ENCODE measurements at places on chromosomes 11 and 22.
A peak's percentile ranks its signal among the peaks of the same experiment; 100 is the strongest.

- no peak for DNase-seq
Measured at GRCh38 chr11:46895821-46896220, 22.5 kb downstream of the LRP4 start.

- no peak for DNase-seq
Measured at GRCh38 chr11:63931045-63931444, 7.8 kb upstream of the NAA40 start.

DNA sequence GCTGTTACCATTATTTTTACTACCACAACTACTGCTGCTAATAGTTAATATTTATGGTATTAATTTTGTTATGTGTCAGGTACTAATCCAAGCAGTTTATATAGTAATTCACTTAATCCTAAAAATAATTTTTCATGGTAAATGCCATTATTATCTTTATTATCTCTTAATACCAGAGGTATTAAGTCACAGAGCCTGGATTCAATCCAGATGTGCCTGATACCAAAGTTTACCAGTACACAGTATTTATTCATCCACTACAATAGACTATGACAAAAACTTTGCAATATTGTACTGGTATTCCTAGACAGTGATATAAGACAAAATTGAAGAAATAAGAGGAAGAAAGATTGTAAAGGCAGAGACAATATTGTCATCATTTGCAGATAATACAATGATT lies 24.5 kb downstream of the MAP6 start:
- no peak for DNase-seq

GRCh38 chr22:31501738-31502137 lies 5.4 kb downstream of the SFI1 start:
- DNase-seq, result no peak

GRCh38 chr22:32545801-32546200 lies 71.2 kb downstream of the FBXO7 start:
- DNase-seq, result no peak

- no peak for DNase-seq
Measured at GRCh38 chr11:8487261-8487660, 106.8 kb downstream of the STK33 start.

DNA sequence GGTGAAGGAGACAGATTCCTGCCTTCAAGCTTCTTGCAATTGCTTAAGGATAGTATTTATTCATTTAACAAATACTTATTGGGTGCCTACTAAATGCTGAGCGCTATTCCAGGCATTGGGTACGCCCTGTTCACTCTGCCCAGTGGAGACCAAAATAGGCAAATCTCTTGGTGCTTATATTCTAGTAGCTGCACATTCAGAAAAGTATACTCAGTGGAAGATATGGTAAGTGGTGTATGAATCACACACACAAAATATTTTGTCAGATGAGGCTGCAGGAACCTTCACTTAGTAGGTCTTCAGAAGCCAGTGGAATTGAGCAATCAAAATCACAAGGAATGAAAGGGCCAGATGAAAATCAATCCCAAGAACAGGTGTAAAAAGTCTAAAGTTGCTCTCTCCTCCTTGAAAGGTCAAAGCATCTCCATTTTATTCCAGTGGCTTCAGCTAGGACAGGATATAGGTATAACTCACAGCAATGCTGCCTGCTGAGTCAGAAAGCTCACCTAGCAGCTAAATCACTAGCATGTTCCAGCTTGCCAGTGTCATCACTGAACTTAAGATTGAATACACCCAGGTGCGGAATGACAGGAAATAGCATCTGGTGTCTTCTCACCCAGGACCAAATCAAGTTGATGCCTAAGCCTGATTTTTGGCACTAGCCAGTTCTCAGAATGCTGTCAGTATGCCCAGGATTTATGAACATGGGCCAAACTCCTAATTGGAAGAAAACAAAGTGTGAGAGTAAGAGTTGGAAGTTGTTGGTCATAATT lies 83.9 kb downstream of the AMOTL1 start:
- no peak for DNase-seq

DNA sequence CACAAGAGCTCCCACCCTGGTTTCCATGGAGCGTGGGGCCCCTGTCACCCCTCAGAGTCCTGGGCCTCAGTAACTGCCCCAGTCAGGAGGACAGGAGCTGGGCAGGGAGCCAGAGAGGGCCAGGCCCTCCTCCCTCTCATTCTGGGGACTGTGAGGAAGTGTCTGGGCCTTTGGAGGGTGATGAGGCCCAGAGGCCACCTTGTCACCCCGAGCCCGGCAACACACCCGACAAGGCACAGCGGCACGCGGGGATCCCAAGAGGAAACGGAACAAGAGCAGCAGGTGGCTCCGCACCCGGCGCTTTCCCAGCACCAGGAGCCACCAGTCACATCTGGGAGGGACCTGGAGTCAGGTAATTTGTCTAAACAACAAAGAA lies 72.1 kb downstream of the CELSR1 start:
- no peak for DNase-seq

- DNase-seq, result no peak
Measured at GRCh38 chr22:30459181-30460052, 12.4 kb downstream of the SEC14L3 start.

- DNase-seq, result no peak
Measured at GRCh38 chr11:123659311-123659710, 4.9 kb upstream of the SCN3B start.

- no peak for DNase-seq
Measured at GRCh38 chr11:47148270-47148669, 28.4 kb downstream of the ARFGAP2 start.

DNA sequence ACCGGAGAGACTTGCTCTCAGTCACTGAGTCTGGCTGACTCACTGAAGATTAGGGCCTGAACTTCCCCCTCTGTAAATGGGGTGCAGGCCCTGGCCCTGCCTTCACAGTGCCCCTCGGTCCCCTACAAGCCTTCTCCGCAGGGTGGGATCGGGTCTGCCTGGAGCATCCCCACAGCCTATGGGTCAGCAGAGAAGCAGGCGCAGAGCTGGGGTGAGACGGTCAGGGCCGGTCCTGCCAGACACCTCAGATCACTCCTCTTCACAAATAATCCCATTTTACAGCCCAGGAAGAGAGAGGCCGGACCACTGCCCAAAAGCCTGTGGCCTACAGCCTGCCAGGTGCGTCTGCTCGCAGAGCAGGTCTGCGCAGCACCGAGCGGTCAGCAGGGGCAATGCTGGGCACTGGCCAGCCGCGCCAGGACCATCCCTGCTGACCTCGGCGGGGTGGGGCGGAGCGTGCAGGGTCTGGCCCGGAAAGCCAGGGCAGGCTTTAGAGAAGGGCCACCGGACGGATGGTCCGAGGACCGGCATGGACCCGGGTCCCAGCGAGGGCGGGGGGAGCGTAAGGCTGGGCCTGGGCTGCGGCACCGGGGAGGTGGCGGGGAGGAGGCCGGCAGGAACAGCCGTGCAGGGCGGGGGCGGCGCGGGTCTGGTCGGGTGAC lies 522 bp upstream of the SEPTIN5 start:
- DNase-seq, result no peak

GRCh38 chr11:131724436-131724975 lies 354.1 kb downstream of the NTM start:
- DNase-seq, result no peak

GRCh38 chr11:47028195-47029093 lies 91.9 kb downstream of the CSTPP1 start:
- no peak for DNase-seq

DNA sequence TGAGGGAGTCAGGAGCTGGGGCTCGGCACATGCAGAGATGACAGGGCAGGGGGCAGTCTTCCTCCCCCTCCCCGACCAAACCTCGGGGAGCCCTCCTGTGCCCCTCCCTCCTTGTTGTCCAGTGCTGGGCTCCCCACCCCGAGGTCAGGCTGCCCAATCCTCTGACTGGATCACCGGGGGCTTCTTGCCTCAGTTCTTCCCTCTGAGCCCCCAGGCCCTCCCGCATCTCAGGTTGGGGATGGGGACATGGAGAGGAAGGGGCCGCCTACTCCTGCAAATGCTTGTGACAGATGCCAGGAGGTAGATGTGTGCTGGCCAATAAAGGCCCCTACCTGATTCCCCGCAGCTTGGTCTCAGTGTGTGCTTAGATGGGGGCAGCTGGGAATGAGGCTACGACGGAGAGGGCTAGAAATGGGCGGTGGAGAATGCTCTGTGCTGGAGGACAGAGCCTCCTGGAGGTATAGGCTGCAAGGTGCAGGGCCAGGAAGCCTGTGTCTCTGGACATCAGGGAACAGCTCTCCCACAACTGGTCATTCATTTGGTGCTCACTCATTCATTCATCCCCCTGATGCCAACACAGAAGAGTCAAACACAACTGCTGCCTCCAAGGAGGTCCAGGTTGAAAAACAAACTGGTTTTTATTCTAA lies 8.4 kb downstream of the RHBDD3 start:
- peak; percentile 44 for DNase-seq

- DNase-seq, result no peak
Measured at GRCh38 chr22:35727436-35727835, 9.8 kb downstream of the APOL5 start.

- DNase-seq, result no peak
Measured at GRCh38 chr11:120601536-120601935, 90.0 kb downstream of the GRIK4 start.

DNA sequence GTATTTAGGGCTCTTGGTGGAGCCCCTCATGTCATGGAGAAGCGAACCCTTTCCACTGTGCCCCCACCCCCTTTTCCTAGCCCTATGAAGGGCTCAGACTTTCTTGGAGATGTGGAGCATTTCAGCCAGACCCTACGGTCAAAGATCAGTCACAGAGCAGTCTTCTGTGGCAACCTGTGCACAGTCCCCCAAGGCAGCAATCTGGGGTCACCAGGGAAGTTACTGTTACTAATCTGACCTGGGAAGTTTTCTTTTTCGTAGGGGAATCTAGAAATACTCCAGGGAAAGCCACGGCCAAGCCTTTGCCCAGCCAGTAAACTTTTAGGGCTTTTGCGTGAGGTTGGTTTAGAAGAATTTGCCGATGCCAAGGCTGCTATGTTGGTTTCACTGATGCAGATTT lies 50.6 kb downstream of the ZBTB16 start:
- no peak for DNase-seq

DNA sequence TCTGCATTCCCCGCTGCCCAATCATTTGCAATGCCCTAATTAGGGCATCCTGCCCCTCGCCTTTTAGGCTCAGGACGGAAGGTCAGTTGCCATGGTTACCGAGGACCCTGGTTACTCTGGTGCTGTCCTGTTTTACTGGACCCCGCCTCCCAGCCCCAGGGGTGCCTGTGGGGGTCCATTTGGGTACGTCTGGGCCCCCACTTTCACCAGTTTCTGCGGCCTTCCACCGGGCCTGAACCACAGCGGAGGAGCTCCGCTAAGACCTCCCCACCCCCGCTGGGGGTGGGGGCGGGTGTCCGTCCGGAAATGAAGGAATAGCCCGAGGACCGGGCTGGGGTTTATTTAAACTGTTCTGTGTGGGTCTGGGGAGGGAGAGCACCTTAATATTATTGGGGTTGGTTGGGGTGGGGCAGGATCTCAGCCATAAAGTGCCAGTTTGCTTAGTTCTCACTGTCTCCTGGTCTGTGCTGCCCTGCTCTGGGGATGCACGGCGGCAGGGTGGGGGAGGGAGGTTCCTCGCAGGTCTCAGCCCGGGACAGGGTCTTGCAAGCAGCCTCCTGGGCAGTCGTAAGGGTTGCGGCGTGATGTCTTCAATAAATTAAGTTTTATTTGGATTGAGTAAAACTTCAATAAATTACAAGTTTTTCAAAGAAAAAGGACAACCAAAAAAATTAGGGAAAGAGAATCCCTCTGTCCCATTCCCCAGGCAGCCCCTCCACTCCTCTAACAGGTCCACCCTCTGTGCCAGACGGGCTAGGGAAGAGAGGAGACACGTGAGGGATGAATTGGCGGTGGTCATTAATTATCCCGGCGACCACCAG lies 5.3 kb downstream of the PHOX2A start:
- DNase-seq, result peak; percentile 54

DNA sequence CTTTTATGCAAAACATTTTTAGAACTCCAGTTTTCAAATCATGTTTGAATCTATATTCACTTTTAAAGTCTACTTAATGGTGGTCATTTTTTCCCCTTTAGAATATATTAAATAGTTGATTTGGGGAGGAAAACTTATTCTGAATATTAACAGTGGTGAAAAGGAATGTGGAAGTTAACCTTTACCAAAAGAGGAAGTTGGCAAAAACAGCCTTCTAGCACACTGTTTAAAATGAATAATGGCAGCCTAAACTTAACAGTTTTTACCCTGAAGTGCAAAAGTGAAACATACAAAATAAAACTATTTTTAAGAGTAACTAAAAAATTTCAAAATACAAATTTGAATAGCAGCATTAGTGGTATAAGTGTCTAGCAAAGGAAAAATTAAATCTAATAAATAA lies 86.4 kb downstream of the GRK3 start:
- DNase-seq, result no peak
